ENCODE measurements at places on chromosomes 1 and 21.

DNA sequence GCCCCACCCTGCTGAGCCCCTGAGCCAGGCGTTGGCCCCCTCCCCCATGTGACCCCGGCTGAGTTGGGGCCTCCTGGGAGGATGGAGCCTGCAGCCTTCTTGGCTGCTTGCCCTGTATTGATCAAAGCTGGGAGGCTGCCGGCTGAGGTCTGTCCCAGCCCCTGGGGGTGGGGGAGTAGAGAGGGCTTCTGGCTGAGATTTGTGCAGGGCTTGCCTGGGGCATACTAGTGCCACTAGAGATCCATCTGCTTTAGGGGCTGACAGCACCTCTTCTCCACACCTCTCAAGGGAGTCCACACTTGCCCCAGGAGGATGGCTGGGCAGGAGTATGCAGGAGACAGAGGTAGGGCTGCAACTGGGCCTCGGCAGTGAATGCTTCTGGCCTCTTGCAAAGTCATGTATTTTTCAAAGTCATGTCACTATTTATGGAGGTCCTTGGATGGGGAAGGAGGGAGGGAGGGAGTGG, 53.6 kb upstream of the SSBP3 start:
- DNase-seq, result no peak

DNA sequence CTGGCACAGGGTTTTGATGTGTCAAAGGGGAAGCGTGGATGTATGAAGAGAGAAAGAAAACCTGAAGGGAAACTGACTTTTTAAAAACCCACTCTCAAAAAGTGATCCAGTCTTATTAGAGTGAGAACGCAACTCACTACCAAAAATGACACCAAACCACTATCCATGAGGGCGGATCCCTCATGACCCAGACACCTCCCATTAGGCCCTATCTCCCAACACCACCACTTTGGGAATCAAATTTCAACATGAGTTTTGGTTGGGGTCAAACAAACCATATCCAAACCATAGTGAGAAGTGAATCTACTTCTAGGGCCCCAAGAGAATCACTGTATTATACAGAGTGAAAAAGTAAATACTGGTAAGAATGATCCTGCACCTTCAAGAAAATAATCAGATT, 53.5 kb downstream of the FNBP1L start:
- no peak for DNase-seq

GRCh38 chr1:53825306-53825705, 12.8 kb downstream of the NDC1 start:
- no peak for DNase-seq

- no peak for DNase-seq
Observed at GRCh38 chr1:224203243-224204016, 20.4 kb downstream of the DEGS1 start.

GRCh38 chr1:200969726-200970561, 53.6 kb downstream of the KIF21B start:
- no peak for DNase-seq

GRCh38 chr1:20964540-20965484, 177.7 kb upstream of the HP1BP3 start:
- DNase-seq, result no peak

- DNase-seq, result no peak
Observed at GRCh38 chr1:87927391-87928280, 599.0 kb downstream of the LMO4 start.

- no peak for DNase-seq
Observed at GRCh38 chr1:107572674-107573211, 392.2 kb downstream of the VAV3 start.

DNA sequence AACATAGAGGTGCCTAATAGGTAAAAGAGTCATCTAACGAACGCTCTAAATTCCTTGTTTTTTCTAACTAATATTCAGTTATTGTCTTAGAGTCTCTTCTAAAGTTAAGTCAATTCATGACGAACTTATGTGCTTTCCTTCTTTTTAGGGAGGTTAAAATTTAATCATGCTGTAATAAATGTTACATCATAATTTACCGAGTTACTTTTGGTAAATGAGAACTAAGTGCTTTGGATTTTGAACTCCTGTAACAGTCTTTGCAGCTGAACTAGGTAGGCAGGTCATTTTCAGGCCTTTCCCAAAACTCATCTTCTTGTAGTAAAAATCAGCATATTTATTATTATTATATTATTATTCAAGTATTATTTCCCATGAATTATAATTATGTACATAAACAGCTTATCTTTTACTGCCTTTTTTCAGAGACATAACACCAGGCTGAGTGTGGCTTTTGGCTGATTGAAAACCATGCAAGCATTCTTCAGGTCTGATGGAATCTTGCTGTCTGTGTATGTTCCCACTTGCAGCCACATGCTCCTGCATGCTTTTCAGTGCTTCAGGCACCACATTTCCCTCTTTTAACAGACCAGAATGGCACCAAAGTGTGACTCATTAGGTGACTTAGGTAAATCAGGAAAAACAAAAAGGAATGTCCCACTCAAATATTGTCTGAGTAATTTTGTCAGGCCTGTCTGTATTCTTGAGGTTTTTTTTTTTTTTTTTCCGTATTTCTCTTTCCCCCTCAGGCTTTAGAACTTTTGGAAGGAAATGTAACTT, 81.0 kb upstream of the CD55 start:
- no peak for DNase-seq

DNA sequence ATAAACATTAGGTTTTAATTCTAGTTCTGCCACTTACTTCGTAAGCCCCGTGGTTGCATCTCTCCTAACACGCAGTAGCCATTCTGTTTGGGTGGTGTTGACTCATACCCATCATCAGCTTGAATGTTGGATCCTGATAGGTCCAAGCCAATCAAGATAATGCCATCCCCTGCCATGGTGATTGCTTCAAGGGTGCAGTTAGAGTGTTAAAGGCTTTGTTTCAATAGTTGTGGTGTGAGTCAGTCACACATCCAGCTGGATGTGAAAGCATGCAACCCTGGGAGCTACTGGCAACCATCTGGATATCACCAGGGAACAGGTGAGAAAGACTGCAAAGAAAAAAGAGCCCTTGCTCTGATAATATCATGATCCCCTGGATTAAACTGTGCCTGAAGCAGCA, 69.1 kb downstream of the OMA1 start:
- DNase-seq, result no peak

- no peak for DNase-seq
Observed at GRCh38 chr1:162899422-162900146, 38.6 kb upstream of the CCDC190 start.

GRCh38 chr1:47870480-47870879, 126.7 kb downstream of the TRABD2B start:
- no peak for DNase-seq

DNA sequence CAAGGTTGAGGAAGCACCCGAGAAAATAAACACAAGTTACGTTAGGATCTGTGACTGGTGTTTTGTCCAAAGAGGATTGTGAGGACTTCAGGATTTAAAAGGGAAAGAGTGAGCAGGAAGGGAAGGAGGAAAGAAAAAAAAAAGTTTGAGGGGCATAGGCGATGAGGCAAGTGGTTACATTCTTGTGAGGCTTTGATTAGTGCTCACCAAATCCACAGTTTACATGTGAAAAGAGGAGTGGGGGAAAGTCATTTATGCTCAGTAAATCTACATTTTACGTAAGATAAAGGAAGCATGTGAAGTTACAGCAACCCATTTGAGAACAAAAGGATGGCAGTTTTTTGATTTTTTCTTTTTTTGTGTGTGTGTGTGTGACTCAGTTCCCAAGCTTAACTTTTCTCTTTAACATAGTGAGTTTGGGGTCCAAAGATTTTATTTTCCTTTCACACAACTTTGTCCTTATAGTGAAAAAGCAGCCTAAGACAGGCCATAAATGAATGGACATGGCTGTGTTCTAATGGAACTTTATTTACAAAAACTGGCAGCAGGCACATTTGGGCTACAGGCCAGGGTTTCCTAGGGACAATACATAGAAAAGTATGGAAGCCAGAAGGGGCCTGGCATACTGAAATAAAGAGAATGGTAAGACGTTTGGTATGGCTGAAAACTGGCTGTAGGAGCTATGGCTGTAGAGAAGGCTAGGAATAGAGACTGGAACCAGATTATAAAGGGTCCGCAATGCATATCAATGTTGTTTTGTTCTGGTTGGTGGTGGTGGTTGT, 121.7 kb downstream of the FGGY start:
- DNase-seq, result no peak

- no peak for DNase-seq
Observed at GRCh38 chr1:69737527-69738185, 169.9 kb downstream of the LRRC7 start.

GRCh38 chr1:119680193-119680592, 31.5 kb upstream of the PHGDH start:
- no peak for DNase-seq

- DNase-seq, result peak; percentile 2
Observed at GRCh38 chr1:203025686-203026030, 633 bp upstream of the PPFIA4 start.

- peak; percentile 22 for DNase-seq
Observed at GRCh38 chr1:180168786-180169639, 14.3 kb downstream of the QSOX1 start.

GRCh38 chr1:163056831-163057230, 12.3 kb upstream of the RGS4 start:
- no peak for DNase-seq

All from central memory CD4-positive, alpha-beta T cell (primary cell).